Posterior vena cava (tissue), 2 donors: ENCODE measurements at places on chromosomes 5 and 9. TPM values are rescaled to one million over a fixed set of nuclear protein-coding genes. Genes with fewer than 3 reads are reported as not detected.

DNA sequence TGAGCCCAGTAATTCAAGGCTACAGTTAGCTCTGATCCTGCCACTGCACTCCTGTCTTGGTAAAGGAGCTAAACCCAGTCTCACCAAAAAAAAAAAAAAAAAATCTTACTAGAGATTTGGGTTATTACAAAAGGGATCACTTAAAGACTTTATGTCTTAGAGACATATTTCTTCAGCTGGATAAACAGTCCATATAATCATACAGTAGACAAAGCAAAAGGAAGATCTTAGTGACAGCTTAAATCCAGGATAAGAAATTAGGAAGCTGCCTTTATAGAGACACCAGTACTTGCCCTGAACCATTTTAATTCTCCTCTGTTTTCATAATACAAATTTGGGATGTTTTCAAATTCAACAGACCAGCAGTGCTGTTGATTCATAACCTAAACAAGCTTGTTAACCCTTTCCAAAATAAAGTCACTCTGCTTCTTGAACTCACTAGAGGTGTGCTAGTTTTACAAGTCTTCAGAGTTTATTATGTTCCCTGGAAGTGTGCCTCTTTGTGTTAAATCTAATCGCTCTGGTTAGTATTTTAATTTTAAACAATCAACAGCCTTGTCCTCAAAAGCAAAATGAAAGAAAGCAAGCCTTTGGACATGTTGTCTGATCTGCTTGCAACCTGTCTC is 255.5 kb downstream of the ARRDC3 start:
- no peak for DNase-seq

Gene ZNF366
- 5.0 TPM for total RNA-seq

Gene MYOT
- total RNA-seq: 3.1 TPM

Gene AGXT2
- not detected for total RNA-seq

Gene TMCO6
- 11.2 TPM for total RNA-seq

DNA sequence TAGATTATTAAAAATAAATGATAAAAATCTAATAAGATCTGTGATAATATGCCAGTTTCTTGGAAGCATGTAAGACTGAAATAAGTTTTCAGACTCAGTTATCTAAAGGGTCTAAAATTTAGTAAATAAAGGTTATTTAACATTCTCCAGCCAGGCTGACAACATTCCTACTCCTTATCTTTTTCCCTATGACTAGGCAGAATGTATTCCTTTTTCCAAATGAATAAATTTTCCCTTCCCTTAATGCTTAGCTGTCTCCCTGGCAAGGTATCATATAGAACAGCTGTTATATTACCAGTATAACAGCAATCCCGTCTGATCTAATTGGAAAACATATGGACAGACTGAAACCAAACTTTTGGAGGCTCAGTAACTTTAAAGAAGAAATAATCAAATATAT is 13.0 kb downstream of the MEGF9 start:
- no peak for DNase-seq

- no peak for DNase-seq
These were observed 245.7 kb upstream of the IRX1 start for GRCh38 chr5:3349704-3350565.

- DNase-seq: no peak
These were observed 75.6 kb upstream of the SPIN1 start for GRCh38 chr9:88312517-88313103.

Gene CXXC5
- total RNA-seq: 49.1 TPM

DNA sequence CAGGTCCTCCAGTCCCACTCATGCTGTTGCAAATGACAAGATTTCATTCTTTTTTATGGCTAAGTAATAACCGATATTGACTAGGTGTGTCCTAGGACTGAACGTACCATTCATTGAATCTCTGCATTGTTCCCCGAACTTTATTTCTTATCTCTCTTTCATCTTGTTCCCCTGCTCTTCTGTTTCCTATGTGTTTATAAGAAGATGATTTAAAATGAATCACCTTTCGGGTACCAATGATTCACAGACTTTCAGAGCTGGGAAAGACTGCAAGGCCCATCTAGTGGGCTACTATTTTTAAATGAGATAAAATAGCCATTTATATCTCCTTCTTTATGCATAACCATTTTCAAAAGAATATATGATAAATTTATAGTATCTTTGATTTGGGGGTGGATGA is 133.0 kb downstream of the CDH18 start:
- DNase-seq: no peak

GRCh38 chr9:108885643-108886348 is 23.7 kb downstream of the ACTL7A start:
- no peak for DNase-seq

- DNase-seq: no peak
These were observed 29.1 kb downstream of the LMX1B start for GRCh38 chr9:126642839-126643238.

GRCh38 chr5:137024044-137024443 is 475.1 kb downstream of the SPOCK1 start:
- DNase-seq: no peak

DNA sequence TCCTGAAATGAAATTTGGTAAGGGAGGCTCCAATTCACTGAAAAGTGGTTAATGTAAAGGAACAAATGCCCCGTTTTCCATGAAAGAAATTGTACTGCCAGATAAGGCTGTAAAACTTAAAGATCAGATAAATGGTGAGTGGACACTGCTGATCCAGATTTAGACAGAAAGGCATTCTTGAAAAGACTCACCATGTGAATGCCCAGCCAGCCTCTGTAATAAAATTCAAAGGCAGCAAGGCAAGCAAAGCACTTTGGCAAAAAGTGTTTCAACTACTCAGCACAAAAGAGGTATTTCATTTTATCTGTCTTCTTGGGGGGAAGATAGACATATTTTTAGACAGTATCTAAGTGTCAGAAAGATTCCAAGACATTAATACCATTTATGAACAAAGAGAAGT is 133.6 kb downstream of the MLLT3 start:
- no peak for DNase-seq

- DNase-seq: no peak
These were observed 76.8 kb upstream of the ANKH start for GRCh38 chr5:14948383-14948782.

DNA sequence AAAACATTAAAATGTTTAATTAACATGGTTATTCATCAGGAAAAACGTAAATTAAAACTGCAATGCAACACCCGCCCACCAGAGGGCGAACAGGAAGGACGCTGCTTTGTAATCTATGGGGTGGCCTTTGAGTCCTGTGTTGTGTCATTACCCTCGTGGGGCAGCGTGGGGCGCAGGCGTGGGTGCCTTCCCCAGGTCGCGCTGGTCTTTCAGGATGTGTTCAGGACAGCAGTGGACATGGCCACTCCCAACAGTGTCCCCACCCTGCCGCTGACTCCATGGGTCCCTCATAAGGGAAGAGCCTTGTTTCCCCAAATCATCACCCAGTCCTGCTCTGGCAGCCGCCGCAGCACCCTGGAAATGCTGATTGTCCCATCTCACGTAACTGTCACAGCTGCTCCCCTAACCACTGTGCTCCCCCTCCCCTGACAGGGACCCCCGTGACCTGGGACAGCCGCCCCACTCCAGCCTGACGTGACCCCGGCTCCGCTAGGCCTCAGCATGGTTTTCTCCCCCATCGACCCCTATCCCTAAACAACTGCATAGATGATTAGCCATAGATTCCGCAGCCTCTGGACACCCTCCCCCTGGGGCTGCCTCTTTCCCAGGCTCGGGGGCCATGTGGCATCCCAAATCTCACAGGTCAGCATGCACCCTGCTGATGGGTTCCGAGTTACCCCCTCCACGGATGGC is 36.4 kb downstream of the GLT6D1 start:
- DNase-seq: peak; percentile 80

DNA sequence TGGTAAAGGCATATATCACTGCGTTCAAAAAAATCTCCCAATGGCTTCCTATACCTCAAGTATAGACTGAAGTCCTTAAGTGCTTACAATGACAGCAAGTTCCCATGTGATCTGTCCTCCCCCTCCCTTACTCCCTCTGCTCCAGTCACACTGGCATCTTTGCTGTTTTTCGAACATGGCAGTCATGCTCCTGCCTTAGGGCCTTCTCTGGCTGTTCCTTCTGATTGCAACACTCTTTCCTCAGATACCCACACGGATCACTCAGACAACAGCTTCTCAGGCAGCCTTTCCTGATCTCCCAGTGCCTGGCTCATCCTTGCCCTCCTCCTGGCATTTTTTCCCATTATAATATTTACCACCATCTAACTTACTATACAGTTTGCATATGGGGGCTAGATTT is 232.8 kb downstream of the ARHGEF28 start:
- no peak for DNase-seq

- DNase-seq: no peak
These were observed 232.1 kb upstream of the PCSK5 start for GRCh38 chr9:75658301-75658905.
